Mucosa of descending colon (tissue), 3 donors: ENCODE measurements at places on chromosomes 5 and 9. TPM values are rescaled to one million over a fixed set of nuclear protein-coding genes. Genes with fewer than 3 reads are reported as not detected.

MLANA gene
- not detected for total RNA-seq

TLR4 gene
- total RNA-seq, result 6.9 TPM

OR13F1 gene
- not detected for total RNA-seq

FAM151B gene
- 1.5 TPM for total RNA-seq

GGTA1 gene
- 3.2 TPM for total RNA-seq

IFNE gene
- total RNA-seq, result not detected

C9orf50 gene
- not detected for total RNA-seq

SPINK1 gene
- 1,081 TPM for total RNA-seq

PPP2R2B gene
- total RNA-seq, result 5.9 TPM

SHOC1 gene
- not detected for total RNA-seq

DAB2 gene
- total RNA-seq, result 65.8 TPM

INSL4 gene
- total RNA-seq, result not detected

FOXD4L4 gene
- total RNA-seq, result 0.25 TPM

CCDC152 gene
- 0.47 TPM for total RNA-seq

FAM163B gene
- total RNA-seq, result 3.8 TPM

SEMA5A gene
- 33.6 TPM for total RNA-seq

OXCT1 gene
- 27.0 TPM for total RNA-seq

PLK2 gene
- total RNA-seq, result 14.5 TPM

NR2F1 gene
- total RNA-seq, result 9.1 TPM

ZNF454 gene
- total RNA-seq, result 0.96 TPM

PCDHA13 gene
- not detected for total RNA-seq

C1QTNF2 gene
- 0.89 TPM for total RNA-seq

WNT8A gene
- total RNA-seq, result not detected

CDKN2B gene
- total RNA-seq, result 64.8 TPM
